ENCODE measurements at places on chromosomes 4 and X. TPM values are rescaled to one million over a fixed set of nuclear protein-coding genes. Genes with fewer than 3 reads are reported as not detected.

DNA sequence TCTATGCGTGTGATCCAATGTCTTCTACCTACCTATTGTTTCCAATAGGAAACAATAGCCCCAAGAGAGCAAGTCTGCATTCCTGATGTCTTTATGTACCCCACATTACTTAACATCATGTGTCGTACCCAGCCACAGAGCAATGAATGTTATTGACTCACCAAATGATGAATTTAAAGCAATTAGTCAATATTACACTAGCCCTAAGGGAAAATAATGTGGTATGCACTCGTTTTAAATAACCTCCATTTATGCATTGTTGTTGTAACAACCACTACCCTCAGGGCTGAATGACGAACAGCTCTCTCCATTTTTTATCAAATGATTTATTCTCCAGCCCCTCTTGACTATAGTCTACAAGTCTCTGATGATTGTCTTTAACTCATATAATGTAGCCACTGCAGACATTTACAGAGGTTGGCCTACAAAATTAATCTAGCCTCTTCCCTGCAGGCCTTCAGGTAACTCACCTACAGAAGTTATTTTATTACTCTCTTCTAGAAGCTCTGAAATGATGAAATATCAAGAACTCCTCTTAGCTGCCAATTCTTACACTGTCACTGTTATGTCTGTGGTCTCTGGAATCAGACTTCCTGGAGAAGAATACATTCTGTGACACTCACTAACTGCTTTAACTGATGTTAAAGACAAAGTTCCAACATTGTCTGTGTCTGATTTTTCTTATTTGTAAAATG lies 601.7 kb upstream of the GRIA3 start:
- DNase-seq = peak; percentile 69
- no peak overlapping the region for H3K4me3 ChIP-seq
- H3K4me1 ChIP-seq = peaks cover 81% of the 10 kb centered on the region
- H3K27me3 ChIP-seq = no peaks in the 10 kb centered on the region
- peaks cover 5% of the 10 kb centered on the region for H3K36me3 ChIP-seq
- H3K27ac ChIP-seq = peak overlapping the region; percentile 65

- H3K27ac ChIP-seq = no peak overlapping the region
- H3K4me1 ChIP-seq = no peaks in the 10 kb centered on the region
- no peak for DNase-seq
- no peak overlapping the region for H3K4me3 ChIP-seq
- H3K27me3 ChIP-seq = peaks cover 3% of the 10 kb centered on the region
Measured at GRCh38 chrX:66654411-66654810, 15.5 kb upstream of the EDA2R start.

- H3K27ac ChIP-seq = no peak overlapping the region
- no peaks in the 10 kb centered on the region for H3K27me3 ChIP-seq
- no peaks in the 10 kb centered on the region for H3K36me3 ChIP-seq
- DNase-seq = no peak
Measured at GRCh38 chr4:123896446-123897071, 500.0 kb downstream of the SPRY1 start.

DNA sequence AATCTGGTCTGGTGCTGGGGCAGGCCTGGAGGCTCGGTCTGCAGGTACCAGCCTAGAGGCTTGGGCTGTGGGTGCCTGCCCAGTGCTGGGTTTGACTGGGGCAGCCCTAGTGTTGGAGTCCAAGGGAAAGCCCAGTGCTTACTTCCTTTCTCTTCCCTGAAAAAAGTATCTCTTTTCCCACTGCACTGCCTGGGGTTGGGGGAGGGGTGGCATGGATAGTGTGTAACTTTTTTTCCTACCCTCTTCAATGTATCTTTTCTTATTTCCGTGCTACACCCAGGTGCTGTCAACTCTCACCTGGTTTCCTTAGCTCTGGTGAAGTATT lies 21.6 kb downstream of the KANTR start:
- peak overlapping the region; percentile 81 for H3K27ac ChIP-seq
- H3K36me3 ChIP-seq = peaks cover 6% of the 10 kb centered on the region

Gene ADAM29
- total RNA-seq = not detected

Gene AMER1
- 2.0 TPM for total RNA-seq

GRCh38 chr4:16202598-16202997 lies 23.7 kb downstream of the TAPT1 start:
- H3K27ac ChIP-seq = no peak overlapping the region
- peaks cover 25% of the 10 kb centered on the region for H3K4me1 ChIP-seq
- DNase-seq = no peak
